ENCODE measurements at places on chromosomes 7 and 10.

- DNase-seq, result no peak
Observed at GRCh38 chr7:94403546-94403945, 8.9 kb downstream of the COL1A2 start.

- no peak for DNase-seq
Observed at GRCh38 chr10:80265740-80266512, 23.5 kb downstream of the MAT1A start.

DNA sequence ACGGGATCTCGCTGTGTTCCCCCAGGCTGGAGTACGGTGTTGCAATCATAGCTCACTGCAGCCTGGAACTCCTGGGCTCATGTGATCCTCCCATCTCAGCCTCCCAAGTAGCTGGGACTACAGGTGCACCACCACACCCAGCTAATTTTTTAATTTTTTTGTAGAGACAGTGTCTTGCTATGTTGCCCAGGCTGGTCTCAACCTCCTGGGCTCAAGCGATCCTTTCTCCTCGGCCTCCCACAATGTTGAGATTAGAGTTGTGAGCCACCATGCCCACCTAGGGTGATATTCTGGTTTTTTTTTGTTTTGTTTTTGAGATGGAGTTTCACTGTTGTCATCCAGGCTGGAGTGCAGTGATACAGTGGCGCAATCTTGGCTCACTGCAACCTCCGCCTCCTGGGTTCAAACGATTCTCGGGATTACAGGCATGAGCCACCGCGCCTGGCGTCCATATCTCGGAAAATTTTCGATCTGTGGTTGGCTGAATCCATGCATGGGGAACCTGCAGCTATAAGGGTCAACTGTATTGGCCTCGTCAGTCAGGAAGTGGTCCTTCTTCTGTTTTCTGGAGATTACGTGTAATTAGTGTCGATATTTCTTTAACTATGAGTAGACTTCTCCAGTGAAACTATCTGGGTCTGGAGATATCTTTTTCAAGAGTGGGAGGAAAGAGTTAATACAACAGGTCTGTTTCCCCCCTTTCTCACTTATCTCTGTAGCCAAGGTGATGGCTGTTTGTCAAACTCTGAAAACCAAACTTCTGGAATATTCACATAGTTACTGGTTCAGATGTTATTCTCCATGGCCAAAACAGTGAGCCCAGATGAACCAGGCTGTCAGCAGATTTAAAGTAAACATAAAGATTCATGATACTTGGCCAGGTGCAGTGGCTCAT, 21.0 kb upstream of the FIS1 start:
- no peak for DNase-seq

GRCh38 chr7:105775580-105775979, 100.8 kb downstream of the ATXN7L1 start:
- no peak for DNase-seq

Measured in activated naive CD4-positive, alpha-beta T cell treated with anti-CD3 and anti-CD28 coated beads, Interleukin-2, amount 10 ng/mL, durations not matched to agents 7 days and 5 days (primary cell).